Stromal cell of bone marrow (primary cell): ENCODE measurements at places on chromosomes 3 and 15.

GRCh38 chr3:116056280-116056679 is 389.0 kb downstream of the LSAMP start:
- DNase-seq, result no peak

- no peak for DNase-seq
Measured at GRCh38 chr3:5232570-5232969, 45.1 kb downstream of the EDEM1 start.

- no peak for DNase-seq
Measured at GRCh38 chr15:101135532-101136166, 116.2 kb downstream of the CHSY1 start.

DNA sequence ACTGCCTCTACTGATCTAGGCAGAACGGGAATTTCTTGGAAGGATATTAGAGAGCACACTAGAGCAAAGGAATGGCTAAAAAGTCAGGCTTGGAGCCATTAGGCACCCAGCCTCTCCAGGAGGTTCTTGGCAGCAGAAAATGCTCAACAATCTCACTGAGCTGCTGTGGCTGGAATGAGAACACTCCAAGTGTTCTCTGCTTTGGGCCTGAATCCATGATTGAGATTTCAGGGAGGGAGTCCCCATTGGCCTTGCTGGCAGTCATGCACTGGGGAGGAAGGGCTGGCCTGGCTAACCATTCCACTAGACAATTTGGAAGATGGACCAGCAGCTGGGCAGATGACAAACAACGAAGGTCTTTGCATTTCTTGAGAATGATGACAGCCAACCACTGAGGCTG is 362.6 kb downstream of the SHQ1 start:
- no peak for DNase-seq

DNA sequence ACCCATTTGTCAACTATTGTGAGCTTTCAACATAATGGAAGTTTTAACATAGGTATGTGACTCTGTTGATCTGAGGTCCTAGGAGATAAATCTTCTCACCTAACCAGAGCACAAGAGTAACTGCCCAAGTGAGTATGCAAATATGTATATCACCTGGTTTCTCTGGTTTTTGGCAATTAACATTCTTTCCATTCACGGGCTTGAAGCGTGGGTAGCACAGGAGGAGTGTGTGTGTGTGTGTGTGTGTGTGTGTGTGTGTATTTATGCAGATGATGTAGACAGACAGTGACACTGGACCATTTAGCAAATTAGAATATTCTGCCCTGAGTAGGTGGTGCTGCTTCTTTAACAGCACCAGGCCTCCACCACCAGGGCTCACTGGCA is 15.0 kb downstream of the EPHB1 start:
- no peak for DNase-seq

- no peak for DNase-seq
Measured at GRCh38 chr15:99174567-99175395, 69.9 kb downstream of the SYNM start.

GRCh38 chr3:15499536-15499935 is 22.0 kb downstream of the COLQ start:
- peak; percentile 22 for DNase-seq
